Pericardium fibroblast (primary cell): ENCODE measurements at places on chromosomes 2 and 18. TPM values are rescaled to one million over a fixed set of nuclear protein-coding genes. Genes with fewer than 3 reads are reported as not detected.

Gene FLACC1
- total RNA-seq = not detected in 2 replicates

Gene ASPRV1
- 0.70 and 0.77 TPM in 2 replicates for total RNA-seq

Gene ALPG
- total RNA-seq = not detected in 2 replicates

Gene CRACDL
- under 0.01 and 0.12 TPM in 2 replicates for total RNA-seq

Gene SPHKAP
- not detected in 2 replicates for total RNA-seq

Gene CIB4
- not detected in 2 replicates for total RNA-seq

Gene SCYGR4
- not detected in 2 replicates for total RNA-seq

Gene REG3A
- total RNA-seq = not detected in 2 replicates

Gene CHRNG
- 0.77 TPM in 1 of 2 replicates, not detected in the other for total RNA-seq

Gene PARD6G
- 1.8 and 2.5 TPM in 2 replicates for total RNA-seq

Gene MC2R
- not detected in 2 replicates for total RNA-seq

Gene POTEI
- not detected in 2 replicates for total RNA-seq

Gene EIF2B4
- 27.5 and 28.7 TPM in 2 replicates for total RNA-seq

Gene ANKRD53
- total RNA-seq = 0.12 and 0.77 TPM in 2 replicates

Gene INPP4A
- total RNA-seq = 9.9 and 10.5 TPM in 2 replicates

Gene SLC16A14
- total RNA-seq = under 0.01 and 0.23 TPM in 2 replicates

Gene CUL3
- total RNA-seq = 24.2 and 40.8 TPM in 2 replicates

Gene VWA3B
- not detected in 2 replicates for total RNA-seq

Gene HMSD
- total RNA-seq = not detected in 2 replicates

Gene LRRTM1
- 0.23 TPM in 1 of 2 replicates, not detected in the other for total RNA-seq

Gene GLI2
- 10.6 and 13.5 TPM in 2 replicates for total RNA-seq

Gene GPBAR1
- 0.47 TPM in 1 of 2 replicates, not detected in the other for total RNA-seq

Gene KYNU
- total RNA-seq = not detected in 2 replicates

Gene EGR4
- total RNA-seq = not detected in 2 replicates

Gene OSR1
- total RNA-seq = 121 and 179 TPM in 2 replicates

Gene SNTG2
- not detected in 2 replicates for total RNA-seq

Gene LOXHD1
- total RNA-seq = not detected in 2 replicates

Gene TNS1
- 63.7 and 70.1 TPM in 2 replicates for total RNA-seq

Gene ZNG1B
- 7.7 and 19.6 TPM in 2 replicates for total RNA-seq

Gene GPR75
- total RNA-seq = 0.35 and 0.77 TPM in 2 replicates
